ENCODE measurements at places on chromosomes 1 and 21. TPM values are rescaled to one million over a fixed set of nuclear protein-coding genes. Genes with fewer than 3 reads are reported as not detected.

GRCh38 chr1:30748098-30748698 lies 9.4 kb downstream of the LAPTM5 start:
- DNase-seq, result no peak

- no peak for DNase-seq
These were observed 14.5 kb downstream of the HHAT start for GRCh38 chr1:210342986-210343780.

DNA sequence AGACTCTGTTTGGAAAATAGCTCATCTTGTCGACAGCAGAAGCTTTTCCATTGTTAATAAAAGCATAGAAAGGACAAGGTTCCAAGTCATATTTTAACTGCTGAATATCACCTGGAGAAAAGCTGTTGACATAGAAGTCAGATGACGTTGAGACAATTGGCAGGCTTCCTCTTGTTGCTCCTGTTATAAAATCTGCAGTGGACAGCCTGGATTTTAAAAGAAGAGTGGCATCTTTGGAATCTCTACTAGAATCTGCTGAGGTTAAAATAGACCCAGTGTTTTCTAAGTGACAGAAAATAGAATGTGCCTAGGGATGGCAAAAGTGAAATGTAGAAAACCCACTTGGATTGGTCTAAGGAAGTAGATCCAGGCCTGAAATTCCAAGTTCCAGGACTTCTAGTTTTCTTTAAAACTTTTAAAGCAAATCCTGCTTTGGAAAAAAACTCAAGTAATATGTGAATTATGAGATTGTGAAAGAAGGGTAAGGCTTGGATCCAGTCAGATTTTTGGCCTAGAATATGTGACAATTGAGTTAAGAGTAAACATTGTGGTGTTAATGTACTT lies 53.6 kb upstream of the NEXN start:
- no peak for DNase-seq

DNA sequence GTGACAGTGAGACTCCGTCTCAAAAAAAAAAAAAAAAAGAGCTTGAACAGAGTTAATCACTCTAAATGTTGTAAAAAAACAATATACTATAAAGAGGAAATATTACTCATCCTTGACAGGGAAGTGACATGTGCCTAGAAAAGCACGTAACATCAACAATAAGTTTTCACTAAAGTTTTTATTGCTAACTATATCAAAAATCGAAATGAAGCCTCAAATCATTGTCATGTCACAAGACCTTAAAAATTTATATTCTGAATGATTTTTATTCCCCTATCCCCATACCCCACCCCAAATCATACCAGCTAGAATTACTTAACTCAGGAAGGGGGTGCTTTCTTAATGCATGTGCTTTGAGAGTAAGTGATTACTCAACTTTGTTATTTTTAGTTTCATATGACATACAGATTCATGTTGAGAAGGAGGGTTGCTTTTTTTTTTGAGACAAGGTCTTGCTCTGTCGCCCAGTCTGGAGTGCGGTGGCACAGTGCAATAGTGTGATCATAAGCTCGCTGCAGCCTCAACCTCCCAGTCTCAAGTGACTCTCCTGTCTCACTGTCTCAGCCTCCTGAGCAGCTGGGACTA lies 53.6 kb upstream of the MUTYH start:
- peak; percentile 41 for DNase-seq

Gene PADI3
- not detected for total RNA-seq

DNA sequence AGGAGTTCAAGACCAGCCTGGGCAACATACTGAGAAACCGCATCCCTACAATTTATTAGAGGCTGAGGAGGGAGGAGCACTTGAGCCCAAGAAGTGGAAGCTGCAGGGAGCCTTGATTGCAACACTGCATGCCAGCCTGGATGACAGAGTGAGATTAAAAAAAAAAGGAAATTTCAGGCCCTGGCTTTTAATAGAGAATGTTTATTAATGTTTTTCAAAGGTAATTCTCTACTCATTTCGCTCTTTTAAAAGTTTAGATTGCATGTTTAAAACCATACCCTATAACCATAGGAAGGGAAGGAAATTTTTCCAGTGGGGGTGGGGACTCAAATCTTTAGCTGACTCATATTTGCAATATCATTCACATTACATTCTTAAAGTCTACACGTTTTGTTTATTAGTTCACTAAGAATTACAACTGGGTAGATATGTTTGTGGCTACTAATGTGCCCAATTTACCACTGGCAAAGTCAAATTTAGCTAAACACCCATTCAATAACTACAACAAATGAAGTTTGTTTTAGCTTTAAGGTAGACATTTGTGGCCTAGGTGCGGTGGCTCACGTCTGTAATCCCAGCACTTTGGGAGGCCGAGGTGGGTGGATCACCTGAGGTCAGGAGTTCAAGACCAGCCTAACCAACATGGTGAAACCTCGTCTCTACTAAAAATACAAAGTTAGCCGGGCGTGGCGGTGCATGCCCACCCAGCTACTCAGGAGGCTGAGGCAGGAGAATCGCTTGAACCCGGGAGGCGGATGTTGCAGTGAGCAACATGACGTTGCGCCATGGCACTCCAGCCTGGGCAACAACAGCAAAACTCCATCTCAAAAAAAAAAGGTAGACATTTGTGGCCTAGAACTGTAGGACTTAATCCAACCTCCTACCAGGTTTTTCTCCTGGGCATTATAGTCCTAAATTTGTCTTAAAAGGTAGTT lies 5.0 kb downstream of the KDM5B start:
- DNase-seq, result no peak

GRCh38 chr1:55316502-55316901 lies 101.3 kb upstream of the USP24 start:
- no peak for DNase-seq

Gene FMOD
- not detected for total RNA-seq

DNA sequence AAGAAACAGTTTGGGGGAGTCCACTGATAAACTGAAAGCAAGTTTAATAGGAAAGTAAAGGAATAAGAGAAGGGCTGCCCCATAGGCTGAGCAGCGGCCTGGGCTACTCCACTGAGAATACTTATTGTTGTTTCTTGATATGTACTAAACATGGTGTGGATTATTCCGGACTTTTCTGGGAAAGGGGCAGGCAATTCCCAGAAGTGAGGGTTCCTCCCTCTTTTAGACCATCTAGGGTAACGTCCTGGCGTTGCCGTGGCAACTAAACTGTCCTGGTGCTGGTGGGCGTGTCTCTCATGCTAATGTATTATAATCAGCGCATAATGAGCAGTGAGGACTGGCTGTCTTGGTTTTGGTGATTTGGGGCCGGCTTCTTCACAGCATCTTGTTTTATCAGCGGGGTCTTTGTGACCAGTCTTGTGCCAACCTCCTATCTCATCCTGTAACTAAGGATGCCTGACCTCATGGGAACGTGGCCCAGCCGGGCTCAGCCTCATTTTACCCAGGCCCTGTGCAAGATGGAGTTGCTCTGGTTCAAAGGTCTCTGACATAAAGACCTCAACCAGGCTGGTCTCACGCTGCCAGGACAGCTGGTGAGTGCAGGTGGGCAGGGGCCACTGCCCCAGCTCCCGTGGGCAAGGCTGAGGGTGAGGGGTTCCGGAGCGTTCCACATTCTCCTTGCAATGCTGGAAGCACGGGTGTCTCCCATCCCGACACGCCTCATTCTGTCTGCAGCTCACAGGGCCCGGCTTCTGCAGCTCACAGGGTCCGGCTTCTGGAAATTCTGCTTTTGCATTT lies 19.6 kb upstream of the C1orf159 start:
- DNase-seq, result no peak

- no peak for DNase-seq
These were observed 23.4 kb downstream of the PDE9A start for GRCh38 chr21:42676808-42677207.

DNA sequence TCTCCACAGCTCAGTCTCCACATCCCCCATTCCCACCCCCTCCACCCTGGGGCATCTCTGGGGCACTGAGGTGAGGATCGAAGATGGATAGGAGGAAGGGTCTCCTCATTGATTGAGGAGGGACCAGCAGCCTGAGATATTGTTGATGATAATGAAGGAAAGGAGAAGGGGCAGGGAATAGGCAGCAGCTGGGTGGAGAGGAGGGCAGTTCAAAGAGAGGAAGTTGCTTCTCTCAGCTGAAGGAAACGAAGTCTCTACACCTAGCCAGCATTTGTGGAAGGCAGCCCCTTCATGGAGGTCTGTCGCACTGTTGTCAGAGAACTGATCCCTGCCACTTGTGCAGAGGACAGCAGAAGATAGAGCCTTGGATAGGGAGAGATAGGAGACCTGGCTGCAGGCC lies 5.7 kb downstream of the KNCN start:
- no peak for DNase-seq
